ENCODE measurements at places on chromosomes 6 and 20.

- DNase-seq: no peak
Measured at GRCh38 chr20:44409132-44409600, 53.7 kb downstream of the HNF4A start.

DNA sequence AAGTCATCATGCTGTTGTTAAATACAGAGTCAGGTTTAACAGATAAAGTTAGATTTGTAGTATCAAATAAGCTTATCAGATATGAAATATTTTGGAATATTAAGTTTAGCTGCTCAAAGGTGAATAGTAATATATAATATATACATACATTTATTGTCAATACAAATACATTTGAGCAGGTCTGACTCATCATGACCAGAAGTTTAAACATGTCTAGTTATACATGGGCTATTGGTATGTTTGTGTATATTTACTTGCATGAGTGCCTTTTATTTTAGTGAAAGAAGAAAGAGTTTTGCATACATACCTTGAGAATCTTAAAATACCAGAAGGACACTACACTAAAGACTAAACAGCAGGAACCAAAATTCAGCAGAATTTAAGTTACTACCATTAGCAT is 76.8 kb downstream of the BMP5 start:
- no peak for DNase-seq

GRCh38 chr6:166331503-166332415 is 10.6 kb downstream of the SFT2D1 start:
- DNase-seq: no peak

DNA sequence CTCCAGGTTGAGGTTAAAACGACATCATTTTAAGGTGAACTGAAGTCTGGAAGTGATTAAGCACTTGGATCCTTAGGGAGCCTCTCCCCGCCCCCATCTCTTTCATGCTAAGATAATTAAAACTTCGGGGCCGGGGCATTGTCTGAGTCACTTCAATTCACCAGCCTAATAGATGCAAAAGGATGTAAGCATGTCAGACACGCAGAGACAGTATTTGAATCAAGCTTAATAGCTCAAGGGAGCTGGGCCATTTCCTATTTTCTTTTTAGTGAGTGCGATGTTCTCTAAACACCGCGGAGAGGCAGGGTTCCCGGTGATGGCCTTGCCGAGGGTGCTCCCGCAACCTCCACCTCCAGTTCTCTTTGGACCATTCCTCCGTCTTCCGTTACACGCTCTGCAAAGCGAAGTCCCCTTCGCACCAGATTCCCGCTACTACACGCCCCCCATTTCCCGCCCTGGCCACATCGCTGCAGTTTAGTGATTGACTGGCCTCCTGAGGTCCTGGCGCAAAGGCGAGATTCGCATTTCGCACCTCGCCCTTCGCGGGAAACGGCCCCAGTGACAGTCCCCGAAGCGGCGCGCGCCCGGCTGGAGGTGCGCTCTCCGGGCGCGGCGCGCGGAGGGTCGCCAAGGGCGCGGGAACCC is 516 bp upstream of the IRF4 start:
- DNase-seq: no peak

GRCh38 chr20:50594591-50595432 is 84.6 kb downstream of the PTPN1 start:
- no peak for DNase-seq

GRCh38 chr20:53354314-53354713 is 239.3 kb downstream of the ZNF217 start:
- no peak for DNase-seq

- no peak for DNase-seq
Measured at GRCh38 chr20:56414842-56415765, 3.0 kb downstream of the CASS4 start.

- DNase-seq: no peak
Measured at GRCh38 chr6:122130026-122130348, 269.5 kb upstream of the HSF2 start.

DNA sequence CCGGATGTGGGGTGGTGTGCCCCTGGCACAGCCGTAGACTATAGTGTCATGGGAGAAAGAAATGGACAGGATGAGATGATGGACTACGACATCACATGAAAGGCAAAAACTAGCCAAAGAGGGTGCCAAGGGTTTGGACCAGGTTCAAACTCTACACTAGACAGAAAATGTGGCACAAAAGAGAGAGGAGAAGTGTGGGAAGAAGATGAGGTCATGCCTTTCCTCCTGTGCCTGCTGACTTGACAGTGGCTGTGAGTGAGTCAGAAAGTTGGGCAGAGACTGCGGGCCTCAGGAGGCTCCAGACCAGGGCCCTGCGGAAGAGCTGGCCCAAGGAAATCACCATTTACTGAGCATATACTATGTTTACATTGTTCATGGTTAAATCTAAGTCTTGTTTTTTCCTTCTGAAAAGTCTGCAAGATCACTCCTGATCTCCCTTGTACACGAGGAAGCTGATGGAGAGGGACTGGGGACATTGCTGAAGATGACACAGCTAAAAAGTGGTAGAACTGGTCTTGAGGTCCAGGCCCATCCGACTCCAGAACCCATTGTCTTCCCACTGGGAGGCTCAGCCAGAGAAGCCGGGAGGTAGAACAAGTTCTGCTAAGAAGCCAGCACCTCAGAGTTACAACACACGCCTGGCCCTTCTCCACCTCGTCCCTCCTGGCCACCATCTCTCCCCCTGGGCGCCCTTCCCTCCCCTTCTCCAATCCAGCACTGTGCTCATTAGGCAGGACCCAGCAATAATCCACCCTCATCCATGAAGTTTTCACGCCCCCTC is 35.6 kb downstream of the CNKSR3 start:
- no peak for DNase-seq

DNA sequence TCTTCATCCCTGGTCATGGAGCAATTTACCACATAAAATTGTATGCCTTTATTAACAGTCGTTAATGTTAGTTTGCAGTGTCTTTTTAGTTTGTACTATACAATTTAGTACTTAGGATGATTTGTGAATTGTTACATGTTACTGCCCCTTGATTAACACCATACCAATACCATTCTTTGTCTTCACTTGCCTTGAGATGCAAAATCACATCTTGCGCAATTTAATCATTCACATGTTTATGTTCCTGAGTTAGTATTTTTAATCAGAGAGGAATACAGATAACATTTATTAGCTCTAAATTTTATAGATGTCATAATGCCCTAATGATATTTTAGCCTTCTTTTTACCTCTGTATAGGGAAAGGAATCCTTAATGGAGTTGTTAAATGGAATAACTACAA is 114.1 kb downstream of the SCAF8 start:
- no peak for DNase-seq

- DNase-seq: no peak
Measured at GRCh38 chr6:63504777-63505384, 67.4 kb upstream of the LOC128125822 start.

GRCh38 chr6:15398633-15399275 is 152.9 kb downstream of the JARID2 start:
- no peak for DNase-seq
